Effector CD8-positive, alpha-beta T cell (primary cell): ENCODE measurements at places on chromosomes 2 and 18.

DNA sequence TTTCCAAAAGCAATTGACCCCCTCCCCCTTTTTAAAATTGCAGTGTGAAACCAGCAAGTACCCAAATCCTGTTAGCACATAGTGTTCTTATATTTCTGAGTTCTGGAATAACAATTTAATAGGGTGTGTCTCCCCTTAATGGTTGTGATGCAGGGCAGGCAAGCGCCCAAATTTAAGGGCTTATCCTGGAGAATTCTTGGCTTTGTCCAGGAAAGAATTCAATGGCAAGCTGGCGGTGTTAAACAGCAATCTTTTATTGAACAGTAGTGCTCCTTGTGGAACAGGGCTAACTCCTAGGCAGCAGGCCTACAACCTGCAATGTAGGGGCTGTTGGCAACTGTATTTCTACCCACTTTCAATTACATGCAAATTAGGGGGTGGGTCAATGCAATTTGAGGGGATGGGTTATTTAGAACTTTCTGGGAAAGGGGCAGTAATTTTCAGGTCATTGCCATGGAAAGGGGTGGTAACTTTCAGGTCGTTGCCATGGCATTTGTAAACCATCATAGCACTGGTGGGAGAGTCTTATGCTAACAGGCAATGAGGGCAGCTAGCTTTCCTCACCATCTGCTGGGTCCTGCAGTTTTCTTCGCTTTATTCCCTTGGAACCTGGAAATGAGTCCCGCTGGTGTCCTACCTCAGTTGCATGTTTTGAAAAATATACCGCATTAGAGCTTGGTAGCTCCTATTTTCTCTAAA lies 149.0 kb upstream of the KCTD1 start:
- no peak for DNase-seq

DNA sequence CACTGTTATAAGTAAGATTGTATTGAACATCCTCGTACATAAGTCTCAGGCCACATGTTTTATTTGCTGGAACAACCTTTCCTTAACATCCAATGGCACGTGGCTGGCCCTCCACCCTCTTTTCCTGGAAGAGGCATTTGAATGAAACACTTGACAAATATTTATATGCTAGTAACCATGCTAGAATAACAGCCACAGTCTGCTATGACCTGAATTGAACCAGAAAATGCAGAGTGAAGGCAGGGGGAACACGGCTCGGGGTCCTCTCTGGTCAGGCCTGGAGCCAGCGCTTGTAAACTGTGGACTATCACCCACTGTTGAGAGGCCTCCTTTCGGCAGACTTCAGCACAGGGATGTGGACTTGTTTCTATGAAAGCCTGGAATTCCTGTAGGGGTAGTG lies 198.2 kb upstream of the COPS8 start:
- no peak for DNase-seq

GRCh38 chr2:152505495-152505906 lies 170.5 kb downstream of the FMNL2 start:
- no peak for DNase-seq

- no peak for DNase-seq
These were observed 11.3 kb upstream of the TEX44 start for GRCh38 chr2:231581328-231581727.

GRCh38 chr18:79334496-79335233 lies 61.1 kb upstream of the NFATC1 start:
- no peak for DNase-seq

DNA sequence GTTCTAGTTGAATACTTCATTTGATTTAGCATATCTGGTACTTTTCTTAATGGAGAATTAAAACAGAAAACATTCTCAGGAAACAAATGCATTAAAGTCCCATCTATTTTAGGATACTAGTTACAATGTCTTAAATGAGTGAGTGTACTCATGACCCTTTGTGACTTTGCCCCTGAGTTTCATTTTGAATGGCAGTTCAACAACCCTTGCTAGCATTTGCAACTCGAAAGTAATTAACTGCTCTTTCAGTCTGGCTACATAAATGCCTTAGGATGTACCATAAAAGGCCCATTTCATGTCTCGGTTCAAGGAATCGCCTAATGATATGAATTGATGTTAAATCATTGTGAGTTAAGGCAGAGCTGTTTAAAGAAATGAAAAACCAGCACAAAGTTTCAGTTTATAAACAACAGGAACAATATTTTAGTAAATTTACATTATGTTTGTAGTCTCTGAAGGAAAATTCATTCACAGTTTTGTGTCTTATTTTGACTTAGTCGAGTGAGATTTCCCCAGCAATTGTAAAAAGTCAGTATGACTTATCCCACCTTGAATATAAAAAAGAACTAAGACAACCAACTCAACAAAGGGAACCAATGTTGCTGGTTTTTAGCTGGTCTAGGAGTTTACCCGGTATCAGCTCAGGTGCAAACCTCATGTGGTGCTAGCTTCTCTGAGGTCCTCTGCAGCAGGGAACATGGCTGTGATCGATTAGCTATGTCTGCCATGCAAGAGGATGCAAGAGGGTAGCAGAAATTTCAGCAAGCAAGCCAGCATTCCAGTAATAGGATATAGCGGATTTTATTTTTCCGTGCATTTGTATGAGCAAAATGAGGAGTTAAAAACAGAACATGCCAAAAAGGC lies 386.2 kb downstream of the PTPRM start:
- DNase-seq = no peak

- DNase-seq = no peak
These were observed 593.5 kb downstream of the BCL11A start for GRCh38 chr2:59959944-59960343.

DNA sequence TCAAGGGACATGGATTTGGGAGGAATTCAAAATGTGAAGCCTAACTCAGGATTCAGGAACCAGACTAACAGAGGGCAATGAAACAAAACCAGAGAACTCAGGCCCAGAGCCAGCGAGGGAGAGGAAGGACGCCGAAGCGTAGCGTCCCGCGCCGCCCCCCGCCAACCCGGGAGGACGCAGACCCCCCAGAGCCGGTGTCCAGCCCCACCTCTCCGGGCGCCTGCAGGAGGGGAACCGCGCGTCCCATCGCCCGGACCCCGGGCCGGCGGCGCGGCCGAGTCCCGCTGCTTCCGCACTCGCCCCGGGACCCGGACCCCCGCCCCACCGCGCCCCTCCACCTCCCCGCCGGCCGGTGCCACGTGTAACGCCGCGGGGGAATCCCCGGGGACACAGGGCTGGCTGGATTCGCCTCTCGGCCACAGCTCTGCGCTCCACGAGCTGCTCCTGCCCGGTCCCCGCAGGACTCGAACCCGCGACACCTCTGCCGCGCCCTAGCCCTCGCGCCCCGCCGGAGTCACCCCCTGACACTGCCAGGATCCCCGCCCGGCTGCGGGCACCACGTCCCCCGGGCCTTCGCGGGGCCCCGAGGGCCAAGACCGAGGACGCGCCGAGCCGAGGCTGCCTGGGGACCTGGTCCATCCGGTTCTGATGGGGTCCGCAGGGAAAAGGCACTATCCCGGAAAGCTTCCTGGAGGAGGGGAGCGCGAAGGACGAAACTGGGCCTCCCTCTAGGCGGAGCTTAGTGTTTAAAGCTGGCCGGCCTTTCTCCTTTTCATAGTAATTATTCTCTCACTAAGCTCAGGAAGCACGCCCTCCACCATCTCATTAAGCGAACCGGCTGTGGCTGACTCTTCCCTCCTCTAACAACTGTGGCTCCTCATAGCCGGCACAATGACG lies 40.4 kb upstream of the FAM124B start:
- DNase-seq = no peak

DNA sequence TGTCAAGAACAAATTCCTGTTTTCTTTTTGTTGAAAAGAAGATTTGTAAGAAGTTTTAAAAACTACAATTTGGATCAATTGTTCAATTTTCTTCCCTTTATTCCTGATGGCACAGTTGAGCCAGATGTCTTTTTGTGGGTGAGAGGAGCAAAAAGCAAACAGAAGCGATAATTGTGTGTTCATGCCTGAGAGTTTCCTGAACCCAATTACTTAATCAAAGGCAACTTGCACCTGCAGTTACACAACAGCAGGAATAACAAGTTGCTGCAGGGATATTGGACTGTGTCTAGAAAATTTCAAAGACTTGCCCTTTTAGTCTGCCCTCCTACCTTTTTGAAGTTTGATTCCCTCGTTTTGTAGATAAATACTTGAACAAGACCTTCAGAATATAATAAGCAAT lies 383.6 kb downstream of the DSEL start:
- DNase-seq = no peak

GRCh38 chr2:233011268-233011650 lies 1.8 kb downstream of the NGEF start:
- DNase-seq = no peak

GRCh38 chr18:28511413-28511821 lies 334.5 kb upstream of the CDH2 start:
- DNase-seq = no peak
